Stimulated activated CD4-positive, alpha-beta T cell treated with anti-CD3 and anti-CD28 coated beads, Interleukin-12 subunit alpha, Interleukin-12 subunit beta, amount 100 ng/mL, for 4 hours (primary cell): ENCODE measurements at places on chromosomes 5 and 9.

DNA sequence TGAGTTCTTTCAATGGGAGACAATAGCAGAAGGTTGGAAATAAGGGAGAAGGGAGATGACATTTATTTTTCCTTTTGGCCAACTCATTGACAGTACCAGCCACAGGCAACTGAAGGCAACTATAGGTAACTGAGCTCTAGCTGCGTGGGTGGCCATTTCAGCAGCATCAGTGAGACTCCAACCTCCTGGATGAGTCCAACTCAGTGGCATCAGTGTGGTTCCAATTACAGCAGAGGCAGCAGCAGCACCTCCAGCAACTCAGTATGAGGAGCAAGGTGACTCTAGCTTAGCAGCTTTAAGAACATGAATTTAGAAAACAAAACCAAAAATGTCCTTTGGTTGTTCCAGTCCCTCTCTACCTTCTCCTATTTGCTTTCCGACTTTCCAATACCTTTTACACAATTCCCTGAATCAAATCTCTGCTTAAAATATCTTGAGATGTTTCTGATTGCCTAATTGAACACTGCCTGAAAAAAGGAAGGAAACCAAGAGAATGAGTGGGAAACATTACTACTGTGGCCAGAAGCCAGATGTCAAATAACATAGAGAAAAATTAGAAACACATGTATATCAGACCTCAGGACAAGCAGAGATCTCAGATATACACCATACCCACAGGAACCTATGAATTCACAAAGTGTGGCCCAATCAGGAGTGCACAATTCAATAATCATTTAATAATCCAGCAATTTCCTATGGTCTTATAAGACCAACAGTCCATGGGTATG is 166.5 kb upstream of the RORB start:
- DNase-seq = no peak

GRCh38 chr5:126471875-126472537 is 48.8 kb downstream of the GRAMD2B start:
- DNase-seq = no peak

DNA sequence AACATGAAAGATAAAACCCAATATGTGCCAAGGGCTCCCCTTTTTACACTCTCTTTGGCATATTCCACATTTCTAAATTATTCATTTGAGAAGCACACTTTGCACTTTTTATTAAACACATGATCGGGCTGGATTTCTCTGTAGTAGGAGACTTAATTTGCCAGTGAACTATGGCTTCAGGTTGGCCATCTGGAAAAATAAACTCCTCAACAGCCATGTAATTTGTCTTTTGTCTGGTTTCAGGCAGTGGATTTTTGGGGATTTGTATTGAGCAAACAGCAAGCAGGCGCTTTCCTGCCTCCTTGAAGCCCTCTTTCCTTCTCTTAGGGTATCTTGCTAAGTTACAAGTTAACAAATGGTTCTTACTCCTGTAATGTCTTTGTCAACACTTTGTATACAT is 73.0 kb upstream of the DMRTA1 start:
- DNase-seq = no peak

GRCh38 chr5:95858023-95858461 is 35.5 kb upstream of the GLRX start:
- no peak for DNase-seq

- no peak for DNase-seq
Measured at GRCh38 chr5:108148715-108149139, 233.2 kb downstream of the FBXL17 start.

GRCh38 chr9:22274477-22274876 is 172.1 kb upstream of the DMRTA1 start:
- no peak for DNase-seq

DNA sequence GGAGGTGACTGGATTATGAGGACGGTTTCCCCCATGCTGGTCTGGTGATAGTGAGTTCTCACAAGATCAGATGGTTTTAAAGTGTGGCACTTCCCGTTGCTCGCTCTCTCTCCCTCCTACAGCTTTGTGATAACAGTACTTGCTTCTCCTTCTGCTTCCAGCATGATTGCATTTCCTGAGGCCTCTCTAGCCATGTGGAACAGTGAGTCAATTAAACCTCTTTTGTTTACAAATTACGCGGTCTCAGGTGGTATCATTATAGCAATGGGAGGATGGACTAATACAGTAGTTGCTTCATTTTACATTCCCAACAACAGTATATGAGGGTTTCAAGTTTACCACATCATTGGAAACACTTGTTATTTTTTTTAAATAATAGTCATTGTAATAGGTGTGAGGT is 937.3 kb upstream of the ARRDC3 start:
- no peak for DNase-seq

DNA sequence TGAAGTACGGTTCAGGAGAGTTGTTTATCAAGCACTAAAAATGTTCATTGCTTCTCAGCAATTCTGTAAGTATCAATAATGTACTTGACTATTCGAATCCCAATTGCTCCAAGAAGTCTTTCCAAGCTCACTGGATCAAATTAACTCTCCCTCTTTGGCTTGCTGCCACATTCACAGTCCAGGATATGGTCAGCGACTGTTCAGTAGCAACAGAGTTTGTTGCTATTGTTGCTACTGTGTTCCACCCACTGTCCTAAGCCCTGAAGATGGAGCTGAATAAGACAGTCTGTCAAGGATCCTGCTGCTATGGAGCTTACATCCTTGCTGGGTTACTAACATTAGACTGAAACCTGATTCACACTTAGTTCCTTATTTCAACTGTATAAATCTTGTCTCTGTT is 110.8 kb downstream of the FGF10 start:
- DNase-seq = no peak

DNA sequence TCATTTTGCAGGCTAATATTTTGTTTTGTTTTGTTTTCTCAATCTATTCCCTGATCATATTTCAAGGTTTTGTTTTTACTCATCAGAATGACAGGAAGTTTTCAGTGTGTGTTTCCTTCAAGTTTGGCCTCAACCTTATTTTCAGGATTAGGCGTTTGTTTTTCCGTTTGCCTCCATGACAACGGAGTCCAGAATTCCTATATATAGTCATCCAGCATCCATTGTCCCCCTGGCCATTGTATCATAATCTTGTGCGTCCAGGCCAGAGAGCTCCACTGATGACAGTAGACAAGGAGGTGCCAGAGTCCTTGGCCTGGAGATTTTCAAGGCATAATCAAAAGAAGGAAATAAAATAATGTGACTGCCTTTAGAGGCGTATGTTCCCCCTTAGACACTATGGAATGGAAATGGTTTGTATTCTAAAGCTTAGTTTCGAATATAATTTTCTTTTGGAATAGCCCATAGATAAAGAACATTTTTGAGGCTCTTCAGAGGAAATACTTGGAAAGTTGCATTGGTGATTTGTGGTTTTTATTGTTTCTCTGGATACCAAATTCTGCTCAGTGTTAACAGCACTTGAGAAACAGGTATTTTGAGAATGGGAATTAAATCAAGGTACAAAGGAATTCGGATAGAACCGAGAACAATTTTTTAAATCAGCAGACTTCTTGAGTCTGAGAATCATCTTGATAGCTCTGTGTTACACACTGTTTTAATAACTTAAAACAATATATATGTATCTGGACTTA is 99.8 kb downstream of the ZNF462 start:
- DNase-seq = no peak

DNA sequence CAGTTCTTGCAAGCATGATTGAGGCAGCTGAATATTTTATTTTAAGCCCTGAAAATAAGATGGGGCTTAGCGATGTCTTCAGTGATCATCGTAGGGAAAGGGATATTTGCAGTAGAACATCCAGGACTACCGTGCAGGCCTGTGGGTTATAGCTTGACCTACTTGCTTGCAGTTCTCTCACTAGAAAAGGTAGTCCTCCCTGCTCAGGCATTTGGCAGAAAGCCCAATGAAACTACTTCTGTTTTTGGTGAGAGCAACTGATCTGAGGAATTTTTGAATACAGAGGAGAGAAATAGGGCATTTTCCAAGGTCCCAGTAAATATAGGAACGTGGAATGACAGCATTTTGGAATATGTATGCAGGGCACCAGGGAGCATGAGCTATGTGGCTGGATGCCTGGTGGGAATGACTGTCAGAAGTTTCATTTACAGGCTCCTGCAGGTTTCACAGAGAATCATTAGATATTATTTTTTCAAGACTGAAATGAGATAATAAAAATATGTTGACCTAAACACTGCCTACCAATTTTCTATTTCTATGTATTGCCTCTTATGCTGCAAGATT is 417.9 kb upstream of the ACTBL2 start:
- DNase-seq = no peak

- no peak for DNase-seq
Measured at GRCh38 chr5:126358525-126358924, 64.7 kb upstream of the GRAMD2B start.

GRCh38 chr5:66002415-66002814 is 76.0 kb downstream of the ERBIN start:
- DNase-seq = no peak

DNA sequence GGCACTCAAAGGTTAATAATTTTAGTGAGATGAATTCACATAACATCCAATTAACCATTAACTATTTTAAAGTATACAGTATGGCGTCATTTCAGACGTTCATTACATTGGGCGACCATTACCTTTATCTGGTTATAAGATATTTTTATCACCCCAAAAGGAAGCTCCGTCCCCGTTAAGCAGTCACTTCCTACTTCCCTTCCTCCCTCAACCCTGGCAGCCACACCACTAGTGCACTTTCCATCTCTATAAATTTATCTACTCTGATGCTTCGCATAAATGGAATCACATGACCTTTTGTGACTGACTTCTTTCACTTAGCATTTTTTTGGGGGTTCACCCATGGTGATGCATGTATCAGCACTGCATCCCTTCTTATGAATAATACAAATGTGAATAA is 168.3 kb upstream of the PUM3 start:
- DNase-seq = no peak

DNA sequence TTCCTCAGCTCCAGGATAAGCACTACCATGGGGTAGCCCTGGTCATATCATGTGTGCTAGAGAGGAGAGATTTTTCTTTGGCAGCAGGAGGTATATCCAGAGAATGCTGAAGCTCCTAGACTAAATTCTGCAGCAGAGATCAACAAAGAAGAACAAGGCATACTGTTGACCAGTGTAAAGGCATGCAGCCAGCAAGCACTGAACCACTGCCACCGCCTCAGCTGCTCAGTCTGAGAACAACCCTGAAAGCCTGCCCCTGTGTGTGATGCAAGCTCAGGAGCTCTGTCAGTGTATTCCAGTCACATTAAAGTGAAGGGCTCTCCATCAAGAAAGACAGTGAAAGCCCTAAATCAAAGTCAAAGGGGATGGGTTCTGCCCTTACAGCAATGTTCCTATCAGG is 439.5 kb upstream of the CD180 start:
- no peak for DNase-seq

- DNase-seq = no peak
Measured at GRCh38 chr5:33995865-33996264, 11.4 kb upstream of the SLC45A2 start.

GRCh38 chr5:15612915-15613635 is 113.1 kb downstream of the FBXL7 start:
- DNase-seq = no peak

DNA sequence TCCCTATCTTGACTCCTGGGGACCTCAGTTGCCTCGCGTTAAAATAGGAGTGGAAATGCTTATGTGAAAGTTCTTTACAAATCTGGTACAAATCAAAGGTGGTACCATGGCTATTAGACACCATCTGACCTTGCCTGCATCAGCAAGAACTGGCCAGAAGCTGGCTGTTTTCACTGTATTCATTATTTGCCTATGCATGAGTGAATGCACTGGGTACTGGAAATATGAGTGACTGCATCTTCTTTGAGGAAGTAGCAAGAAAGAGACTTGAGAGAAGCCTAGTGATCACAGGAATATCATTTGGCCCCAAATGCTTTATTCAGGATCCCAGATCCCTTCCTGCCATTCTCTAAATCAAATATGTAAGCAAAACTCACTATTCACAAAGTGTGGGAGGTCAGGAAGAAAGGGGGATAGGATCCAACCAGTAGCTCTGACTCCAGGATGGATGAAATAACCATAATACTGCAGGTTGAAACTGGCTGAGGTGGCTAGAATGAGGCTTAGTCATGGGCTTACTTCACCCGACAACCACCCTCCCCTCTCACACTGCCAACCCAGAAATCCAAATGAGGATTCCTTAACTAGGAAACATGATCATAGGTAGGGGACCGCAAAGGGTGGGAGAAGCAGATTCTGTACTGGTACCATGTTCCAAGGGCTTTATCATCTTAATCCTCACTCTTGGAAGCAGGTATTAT is 56.7 kb downstream of the FAM114A2 start:
- no peak for DNase-seq

- peak; percentile 35 for DNase-seq
Measured at GRCh38 chr9:123225374-123225813, 43.0 kb downstream of the STRBP start.

- DNase-seq = no peak
Measured at GRCh38 chr9:19408316-19408692, 505 bp upstream of the ACER2 start.

- no peak for DNase-seq
Measured at GRCh38 chr5:2288968-2289367, 406.2 kb upstream of the IRX4 start.

GRCh38 chr5:60161340-60161934 is 267.9 kb upstream of the PDE4D start:
- DNase-seq = no peak

- DNase-seq = no peak
Measured at GRCh38 chr9:109372246-109372645, 51.4 kb upstream of the EPB41L4B start.

DNA sequence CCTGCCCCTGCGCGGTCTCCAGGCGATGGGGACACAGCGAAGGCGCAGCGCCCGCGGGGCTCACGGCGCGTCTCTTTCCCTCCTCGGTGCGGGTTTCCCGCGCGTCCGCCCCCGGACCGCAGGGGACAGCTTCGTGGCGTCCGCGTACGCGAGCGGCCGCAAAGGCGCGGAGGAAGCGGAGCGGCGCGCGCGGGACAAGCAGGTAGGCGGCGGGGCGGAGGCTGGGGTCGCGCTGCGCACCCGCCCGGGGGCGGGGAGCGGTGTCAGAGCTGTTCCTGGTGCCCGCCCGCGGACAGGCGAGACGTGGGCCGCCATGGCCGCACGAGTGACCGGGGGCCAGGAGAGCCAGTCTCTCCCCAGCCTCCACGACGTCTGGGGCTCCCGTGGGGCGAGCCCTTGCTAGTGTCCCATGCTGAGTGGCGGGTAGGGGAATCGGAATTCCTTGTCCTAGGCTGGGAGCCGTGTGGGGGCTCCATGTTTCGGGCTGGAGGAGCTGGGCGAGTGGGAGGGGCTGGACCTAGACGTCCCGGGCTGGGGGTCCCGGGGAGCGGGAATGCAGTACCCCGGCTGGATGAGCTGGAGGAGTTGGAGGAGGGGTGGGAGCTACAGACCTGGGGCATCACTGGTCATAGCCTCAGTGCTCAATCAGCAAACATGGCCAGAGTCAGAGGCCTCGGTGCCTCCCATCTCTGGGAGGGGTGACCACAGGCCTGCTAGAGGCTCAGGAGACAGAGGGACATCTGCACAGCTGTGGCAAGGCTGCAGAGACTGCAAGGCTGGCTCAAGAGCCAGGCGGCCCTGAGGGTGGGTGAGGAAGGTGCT is 968 bp downstream of the NKD2 start:
- no peak for DNase-seq
